ENCODE measurements at places on chromosomes 7 and 10.

DNA sequence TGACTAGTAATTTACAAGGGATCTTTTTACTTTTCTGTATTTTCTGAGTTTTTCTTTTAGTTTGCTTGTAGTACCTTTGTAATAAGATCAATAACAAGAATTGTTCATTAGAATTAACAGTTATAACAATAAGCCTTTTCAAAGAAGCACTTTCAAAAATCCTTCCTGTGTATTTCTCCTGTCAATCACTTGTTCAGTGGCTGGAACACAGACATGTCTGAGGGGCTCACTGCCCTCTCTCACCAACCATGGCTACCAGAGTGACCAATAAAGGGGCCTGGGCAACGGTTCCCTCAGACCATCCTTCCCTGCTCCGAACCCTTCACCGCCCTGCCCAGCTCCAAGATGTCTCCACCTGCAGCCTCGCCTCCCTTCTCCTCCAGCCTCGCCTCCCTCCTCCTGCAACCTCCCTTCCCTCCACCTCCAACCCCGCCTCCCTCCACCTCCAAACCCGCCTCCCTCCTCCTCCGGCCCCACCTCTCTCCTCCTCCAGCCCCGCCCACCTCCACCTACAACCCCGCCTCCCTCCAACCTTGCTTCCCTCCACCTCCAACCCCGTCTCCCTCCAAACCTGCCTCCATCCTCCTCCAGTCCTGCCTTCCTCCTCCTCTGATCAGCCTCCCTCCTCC is 353.4 kb downstream of the TNS3 start:
- no peak for DNase-seq

GRCh38 chr10:35876248-35876647 is 234.2 kb upstream of the FZD8 start:
- DNase-seq: peak; percentile 38

DNA sequence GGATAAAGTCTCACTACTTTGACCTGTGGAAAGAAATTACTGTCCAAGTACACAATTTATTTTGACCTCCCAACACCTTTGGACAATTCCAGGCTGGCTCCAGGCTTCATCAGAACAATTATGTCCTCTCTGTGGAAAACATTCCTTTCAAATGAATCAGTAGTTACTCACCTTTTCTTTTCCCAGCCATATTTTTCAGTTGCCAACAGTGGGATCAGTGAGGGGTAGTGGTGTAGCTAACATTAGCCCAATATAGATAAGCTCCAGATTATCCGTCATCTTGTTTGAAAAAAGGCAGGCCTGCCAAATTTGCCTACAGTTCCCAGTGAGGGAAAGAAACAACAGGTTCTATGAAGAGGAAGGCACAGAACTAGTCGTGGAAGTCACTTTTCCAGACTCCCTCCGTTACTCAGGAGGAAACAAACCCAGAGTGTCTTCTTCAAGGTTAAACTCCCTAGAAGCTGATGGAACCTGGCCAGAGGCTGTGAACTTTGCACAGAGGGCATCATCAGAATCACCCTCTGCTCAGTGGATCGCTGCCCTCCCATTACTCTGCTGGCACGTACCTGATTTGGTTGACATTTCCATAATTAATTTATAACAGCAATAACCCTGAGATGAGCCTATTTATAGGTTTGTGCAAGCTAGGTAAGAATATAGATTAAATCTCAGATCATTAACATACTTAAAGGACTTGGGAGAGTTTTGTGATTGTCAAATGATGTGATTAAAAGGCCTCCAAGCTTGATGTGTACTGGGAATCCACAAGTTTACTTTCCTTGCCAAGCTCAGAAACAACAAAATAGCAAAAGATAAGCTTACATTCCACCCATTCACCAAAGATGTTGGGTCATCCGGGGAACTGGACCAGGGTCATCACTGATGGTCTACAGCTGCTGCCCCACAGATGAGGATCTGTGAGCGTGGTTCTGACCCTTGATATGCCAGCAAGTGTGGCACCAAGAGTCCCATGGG is 654.6 kb upstream of the GALNT17 start:
- no peak for DNase-seq

GRCh38 chr7:82729172-82730030 is 285.8 kb upstream of the CACNA2D1 start:
- DNase-seq: no peak

GRCh38 chr7:135386181-135386580 is 123.7 kb downstream of the CNOT4 start:
- DNase-seq: no peak

GRCh38 chr10:55873485-55873884 is 487.6 kb downstream of the ZWINT start:
- no peak for DNase-seq

DNA sequence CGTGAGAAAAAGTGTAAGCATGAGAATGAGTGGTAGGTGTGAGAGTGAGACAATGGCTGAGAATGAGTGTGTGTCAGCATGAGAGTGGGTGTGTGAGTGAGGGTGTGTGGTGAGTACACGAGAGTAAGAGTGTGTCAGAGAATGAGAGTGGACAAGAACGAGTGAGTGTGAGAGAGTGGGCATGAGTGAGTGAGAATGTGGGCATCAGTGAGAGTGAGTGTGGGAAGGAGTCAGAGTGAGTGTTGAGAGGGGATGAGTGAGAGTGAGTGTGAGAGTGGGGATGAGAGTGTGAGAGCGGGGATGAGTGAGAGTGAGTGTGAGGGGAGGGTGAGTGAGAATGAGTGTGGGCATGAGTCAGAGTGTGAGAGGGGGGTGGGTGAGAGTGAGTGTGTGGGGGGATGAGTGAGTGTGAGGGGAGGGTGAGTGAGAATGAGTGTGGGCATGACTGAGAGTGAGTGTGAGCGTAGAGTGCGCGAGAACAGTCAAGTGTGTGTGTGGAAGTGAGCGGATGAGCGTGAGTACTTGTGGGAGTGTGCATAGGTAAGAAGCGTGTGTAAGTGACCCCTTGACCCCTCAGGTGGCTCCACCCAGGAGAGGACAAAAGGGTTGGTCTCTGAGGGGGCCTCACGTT is 75.8 kb downstream of the GOLGA7B start:
- no peak for DNase-seq

- DNase-seq: no peak
Measured at GRCh38 chr7:33233659-33234058, 104.3 kb downstream of the BBS9 start.

- DNase-seq: no peak
Measured at GRCh38 chr10:29479081-29479925, 155.5 kb downstream of the SVIL start.

DNA sequence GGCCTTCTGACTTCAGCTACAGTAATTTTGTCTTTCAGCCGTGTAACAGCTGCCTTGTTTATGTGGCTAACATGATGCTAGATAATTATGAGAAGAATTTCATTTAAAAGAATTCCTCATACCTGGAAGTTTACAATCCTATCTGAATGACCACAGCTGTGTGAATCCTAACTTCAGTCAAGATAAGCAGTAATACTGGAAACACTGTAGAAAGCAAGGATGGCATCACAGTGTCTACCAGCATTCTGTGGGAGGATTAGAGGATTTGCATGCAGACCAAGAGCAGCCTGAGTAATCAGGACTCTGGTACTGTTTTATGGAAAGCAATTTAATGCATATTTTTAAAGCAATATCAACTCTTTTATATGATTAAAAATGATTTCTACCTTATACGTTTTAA is 282.4 kb downstream of the EXOC4 start:
- DNase-seq: no peak

GRCh38 chr7:122423591-122423990 is 119.0 kb upstream of the FEZF1 start:
- DNase-seq: no peak

GRCh38 chr10:35700487-35700882 is 58.4 kb upstream of the FZD8 start:
- DNase-seq: no peak

GRCh38 chr10:69092959-69093850 is 5.3 kb downstream of the SRGN start:
- DNase-seq: peak; percentile 27

DNA sequence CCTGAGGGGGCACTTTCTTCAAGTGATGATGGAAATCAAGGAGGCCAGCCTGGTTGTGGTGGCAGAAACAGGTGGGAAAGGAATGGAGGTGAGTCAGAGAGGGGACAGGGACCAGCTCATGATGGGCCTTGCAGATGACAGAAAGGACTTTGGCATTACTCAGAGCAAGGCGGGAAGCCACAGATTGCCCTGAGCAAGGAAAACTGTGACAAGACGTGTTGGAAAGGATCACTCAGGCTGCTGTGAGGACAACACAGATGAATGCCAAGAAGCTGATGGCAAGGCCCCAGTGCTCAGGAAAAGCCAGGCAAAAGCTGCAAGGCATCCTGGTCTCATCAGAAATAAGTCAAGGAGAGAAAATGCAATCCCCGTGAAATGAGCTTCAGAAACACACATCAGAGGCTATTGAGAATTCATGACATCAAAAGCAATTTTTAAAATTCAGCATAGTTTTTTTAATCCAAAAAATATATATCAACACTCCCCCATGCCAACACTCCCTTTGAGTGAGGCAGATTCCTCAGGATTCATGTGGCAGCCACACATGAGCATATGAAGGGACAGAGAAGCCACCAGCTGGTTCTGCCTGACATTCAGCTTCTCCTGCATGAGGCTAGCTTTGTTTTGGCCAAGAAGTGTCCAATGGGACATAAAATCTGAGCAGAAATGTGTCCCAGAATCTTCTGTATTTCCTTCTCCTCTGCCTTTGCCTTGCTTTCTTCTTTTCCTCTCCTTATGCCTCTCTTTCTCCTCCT is 244.5 kb upstream of the MYO3A start:
- DNase-seq: no peak

GRCh38 chr10:99329554-99330346 is 594 bp downstream of the CNNM1 start:
- no peak for DNase-seq

GRCh38 chr7:26499315-26499897 is 207.7 kb downstream of the SNX10 start:
- DNase-seq: no peak

DNA sequence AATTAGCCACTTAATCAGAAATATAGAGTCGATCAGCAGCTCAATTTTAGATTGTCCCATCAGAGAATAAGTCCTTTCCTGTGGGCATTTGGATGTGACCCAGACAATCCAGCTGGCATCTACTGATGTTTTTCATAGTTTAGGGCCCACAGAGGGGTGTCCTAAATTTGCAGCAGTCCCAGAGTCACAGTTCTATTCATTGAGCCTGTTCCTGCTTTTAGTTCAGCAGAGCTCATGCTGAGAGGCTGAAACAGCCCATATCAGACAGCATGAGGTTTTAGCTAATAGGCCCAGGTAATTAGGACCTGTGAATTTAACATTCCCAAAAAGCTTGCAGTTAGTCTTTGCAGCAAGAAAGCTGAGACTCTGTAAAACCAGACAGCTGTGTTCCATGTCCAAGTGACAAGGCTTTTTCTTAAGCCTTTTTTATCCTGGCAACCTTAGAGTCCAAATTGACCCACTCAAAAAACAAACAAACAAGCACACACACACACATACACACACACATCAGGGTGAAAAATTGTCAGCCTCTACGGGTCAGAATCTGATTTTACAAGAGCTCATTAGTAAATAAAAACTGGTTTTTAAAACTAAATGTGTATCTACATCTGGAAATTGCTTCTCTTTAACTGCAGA is 33.7 kb downstream of the ANKIB1 start:
- no peak for DNase-seq

- DNase-seq: no peak
Measured at GRCh38 chr7:31175672-31176071, 123.6 kb downstream of the ADCYAP1R1 start.

DNA sequence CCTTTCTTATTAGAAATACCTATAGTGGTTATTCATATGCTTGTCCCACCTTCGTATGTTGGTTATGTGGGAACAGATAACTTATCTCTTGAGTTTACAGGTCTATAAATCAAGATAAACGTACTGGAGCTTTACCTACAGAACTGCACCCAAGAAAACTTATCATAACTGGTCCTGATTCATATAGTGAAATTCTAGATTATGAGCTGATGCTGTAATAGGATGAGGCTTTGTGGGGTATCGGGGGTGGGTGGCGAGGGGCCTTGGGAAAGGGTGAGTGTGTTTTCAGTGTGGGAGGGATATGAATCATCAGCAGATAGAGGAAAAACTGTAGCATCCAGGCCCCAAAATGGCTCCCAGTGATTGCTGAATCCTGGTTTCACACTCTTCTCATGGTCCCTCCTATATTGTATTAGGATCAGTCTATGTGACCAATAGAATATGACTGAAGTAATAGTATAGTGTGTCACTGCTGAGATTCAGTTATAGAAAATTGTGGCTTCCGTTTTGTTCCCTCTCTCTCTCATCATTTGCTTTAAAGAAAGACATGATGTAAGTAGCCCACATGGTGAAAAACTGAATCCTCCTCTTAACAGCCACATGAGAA is 706.8 kb upstream of the LRRTM3 start:
- DNase-seq: no peak

DNA sequence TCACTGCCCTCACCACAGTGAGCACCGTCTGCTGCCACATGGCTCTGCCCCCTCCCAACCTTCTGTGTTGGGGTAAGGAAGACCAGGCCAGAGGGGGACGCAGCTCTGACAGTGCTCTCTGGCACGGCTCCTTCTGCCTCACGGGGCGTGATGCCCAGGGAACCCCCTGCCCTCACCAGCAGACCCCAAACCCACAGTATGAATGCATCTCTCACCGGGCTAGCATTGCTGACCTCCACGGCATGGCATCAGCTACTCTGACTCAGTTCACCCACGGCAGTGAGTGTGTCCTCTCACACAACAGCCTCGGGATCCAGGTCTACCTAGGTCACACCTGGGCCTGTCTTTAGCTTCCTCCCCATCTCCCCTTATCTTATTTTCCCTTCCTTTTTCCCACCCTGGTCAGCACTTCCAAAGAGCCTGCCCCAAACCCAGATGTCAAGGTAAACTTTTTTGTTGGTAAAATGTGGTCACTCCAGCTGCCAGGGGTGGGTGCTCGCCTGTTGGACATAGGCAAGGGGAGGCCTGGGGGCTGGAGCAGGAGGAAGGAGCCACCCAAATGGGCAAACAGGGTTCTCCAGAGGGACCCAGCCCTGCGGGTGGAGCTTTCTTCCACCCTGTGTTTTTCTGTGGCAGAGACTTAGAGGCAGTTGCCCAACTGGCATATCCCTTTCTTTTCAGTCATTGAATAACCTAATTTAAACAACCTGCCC is 4.4 kb downstream of the CALML3 start:
- no peak for DNase-seq

DNA sequence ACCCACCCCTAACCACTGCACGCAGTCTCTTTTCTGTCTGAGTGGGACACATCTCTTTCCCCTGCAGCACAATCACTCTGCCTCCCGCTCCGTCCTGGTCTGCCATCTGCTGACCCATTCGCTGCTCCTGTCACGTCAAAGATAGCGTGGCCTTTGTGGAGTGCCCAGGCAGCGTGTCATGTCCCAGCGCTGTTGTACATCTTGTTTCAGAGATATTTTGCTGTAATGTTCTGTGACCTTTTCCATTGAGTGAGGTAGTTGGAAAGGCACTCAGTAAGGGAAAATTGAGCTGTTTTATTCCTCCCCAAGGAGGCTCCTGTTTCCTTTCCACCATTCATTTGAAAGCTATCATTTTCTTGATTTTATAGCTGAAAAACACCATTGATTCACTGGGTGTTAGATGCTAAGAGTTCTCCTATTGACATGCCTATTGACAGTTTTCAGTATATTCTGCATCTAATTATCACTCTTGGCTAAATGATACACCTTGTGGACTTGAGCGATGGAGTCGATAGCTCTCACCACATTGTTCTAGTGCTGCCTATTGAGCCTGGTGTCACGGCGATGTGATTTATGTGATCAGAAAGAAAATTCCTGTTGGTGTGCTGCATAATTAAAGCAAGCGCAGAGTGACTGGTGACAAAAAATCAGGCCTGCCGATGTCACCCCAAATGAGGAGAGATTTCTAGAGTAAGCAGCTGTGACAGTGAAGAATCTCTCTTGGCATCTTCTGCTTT is 372.6 kb downstream of the LRMDA start:
- no peak for DNase-seq

Data from BJ (cell line).